ENCODE measurements at places on chromosomes 11 and 22.

GRCh38 chr11:20353829-20354434 lies 9.6 kb upstream of the HTATIP2 start:
- peak; percentile 56 for DNase-seq

GRCh38 chr11:126355926-126356897 lies 726 bp downstream of the ST3GAL4 start:
- peak; percentile 67 for DNase-seq

DNA sequence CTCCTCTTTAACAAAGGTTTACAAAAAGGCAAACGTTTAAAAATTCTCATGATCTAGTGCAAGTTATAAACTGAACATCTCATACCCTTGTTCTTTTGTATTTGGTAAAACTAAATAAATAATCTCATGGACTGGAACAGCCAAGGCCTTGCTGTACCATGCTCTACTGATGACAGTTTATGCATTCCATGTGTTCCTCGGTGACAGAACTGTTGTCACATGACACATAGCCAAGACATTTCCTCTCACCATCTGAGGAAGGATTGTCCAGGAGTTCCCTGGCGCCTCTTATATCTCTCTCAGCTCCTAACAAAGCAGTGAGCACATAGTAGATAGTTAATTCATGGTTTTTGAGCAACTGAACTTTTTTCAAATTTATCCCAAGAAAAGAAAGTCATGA lies 12.6 kb downstream of the CCDC83 start:
- DNase-seq = no peak

GRCh38 chr11:43810929-43811596 lies 69.6 kb upstream of the ALKBH3 start:
- DNase-seq = no peak

GRCh38 chr22:50007057-50007511 lies 5.5 kb downstream of the IL17REL start:
- DNase-seq = no peak

DNA sequence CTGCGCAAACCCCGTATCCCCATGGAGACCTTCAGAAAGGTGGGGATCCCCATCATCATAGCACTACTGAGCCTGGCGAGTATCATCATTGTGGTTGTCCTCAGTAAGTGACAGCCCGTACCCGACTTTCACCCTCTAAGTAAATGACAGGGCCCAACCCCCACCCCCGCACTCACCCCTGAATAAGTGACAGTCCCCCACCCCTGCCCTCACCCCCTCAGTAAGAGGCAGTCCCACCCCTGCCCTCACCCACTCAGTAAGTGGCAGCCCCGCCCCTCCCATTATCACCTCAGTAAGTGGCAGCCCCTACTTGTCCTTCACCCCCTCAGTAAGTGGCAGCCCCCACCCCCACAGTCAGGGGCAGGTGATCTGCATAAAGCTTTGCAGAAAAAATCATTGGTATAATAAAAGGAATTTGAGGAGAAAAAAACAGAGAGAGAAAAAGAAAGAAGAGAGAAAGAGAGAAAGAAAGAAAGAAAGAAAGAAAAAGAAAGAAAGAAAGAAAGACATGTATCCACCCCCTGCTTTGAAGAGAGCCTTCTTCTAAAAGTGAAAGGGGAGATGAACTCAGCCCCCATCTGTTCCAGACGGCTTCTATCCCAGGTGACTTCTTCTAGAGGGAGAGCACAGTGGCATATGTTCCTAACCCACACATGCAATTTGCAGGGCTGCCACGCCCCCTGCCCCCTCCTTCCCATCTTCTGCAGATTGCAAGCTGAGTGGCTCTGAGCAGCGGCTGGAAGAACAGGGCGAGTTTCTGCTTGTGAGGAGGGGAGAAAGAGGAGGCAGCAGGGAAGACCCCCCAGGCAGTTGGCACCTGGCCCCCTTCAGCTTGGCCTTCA lies 12.5 kb upstream of the SMIM35 start:
- DNase-seq = peak; percentile 59

- no peak for DNase-seq
These were observed 154.6 kb downstream of the BRD1 start for GRCh38 chr22:49673048-49673447.

DNA sequence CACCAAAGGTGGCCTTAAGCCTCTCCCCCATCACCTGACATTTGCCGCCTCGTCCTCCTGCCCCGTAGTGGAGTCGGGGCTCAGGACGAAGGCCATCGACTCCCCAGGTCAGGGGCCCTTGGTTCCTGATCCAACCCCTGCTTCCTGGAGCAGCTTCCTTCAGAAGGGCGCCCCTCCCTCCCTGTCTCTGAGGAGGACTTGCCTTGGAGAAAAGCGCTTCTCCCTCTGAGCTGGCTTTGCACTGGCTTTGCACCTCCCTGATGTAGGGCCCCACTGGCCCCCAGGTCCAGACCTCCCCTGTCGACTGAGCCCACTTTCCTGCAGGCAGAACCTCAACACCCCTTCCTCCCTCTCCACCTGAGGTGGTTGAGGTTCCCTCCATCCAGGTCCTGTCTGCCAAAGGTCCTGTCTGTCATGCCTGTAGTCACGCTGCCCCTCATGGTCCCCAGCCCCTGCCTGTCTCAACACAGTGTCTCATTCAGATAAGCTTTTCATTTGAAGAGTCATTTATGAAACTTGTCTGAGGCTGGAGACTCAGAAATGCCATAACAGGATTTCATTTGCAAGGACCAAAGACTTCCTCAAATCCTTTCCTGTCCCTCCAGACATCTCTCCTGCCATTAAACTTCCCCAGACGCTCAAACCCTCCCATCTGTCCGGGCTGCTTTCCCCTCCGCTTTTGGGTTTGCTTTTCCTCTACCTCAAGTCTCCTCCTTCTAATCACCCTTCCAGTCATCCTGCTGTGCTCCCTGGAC lies 78.4 kb downstream of the MYO7A start:
- DNase-seq = no peak

- peak; percentile 69 for DNase-seq
These were observed 25.0 kb upstream of the TMPRSS5 start for GRCh38 chr11:113730887-113731726.

DNA sequence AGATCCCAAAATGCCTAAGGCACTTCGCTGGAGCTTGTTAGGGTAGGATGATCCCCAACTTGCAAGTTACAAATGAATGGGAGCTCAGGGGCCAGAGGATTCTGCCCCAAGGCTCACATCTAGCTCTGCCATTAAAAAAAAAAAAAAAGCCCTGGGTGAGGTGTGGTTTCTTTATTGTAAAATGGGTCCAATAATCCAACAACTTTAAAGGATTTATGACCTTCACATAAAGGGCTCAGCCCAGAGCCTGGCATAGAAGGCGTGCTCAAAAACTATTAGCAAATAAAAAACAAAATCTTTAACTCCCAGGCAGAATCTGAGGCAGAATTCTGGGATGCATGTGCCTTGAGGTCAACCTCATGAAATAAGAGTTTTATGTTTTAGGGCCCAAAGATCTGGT lies 42.5 kb downstream of the WT1 start:
- DNase-seq = no peak

DNA sequence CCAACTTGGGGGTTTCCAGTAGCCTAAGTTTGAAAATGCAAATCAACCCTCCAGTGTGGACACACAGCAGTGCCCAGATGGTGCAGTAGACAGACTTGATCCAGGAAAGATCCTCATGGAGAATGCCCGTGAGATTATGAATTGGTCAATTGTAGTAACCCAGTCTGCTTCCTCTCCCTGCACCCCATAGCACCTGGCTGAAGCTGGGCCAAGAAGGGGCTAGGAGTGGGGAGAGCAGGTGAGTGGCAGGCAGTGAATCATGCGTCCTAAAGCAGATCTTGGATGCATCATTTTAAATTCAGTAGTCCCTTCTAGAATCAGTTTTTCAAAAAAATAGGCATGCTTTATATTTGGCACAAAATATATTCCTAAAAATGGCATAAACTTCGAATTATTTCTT lies 52.2 kb downstream of the CYB5R2 start:
- no peak for DNase-seq

DNA sequence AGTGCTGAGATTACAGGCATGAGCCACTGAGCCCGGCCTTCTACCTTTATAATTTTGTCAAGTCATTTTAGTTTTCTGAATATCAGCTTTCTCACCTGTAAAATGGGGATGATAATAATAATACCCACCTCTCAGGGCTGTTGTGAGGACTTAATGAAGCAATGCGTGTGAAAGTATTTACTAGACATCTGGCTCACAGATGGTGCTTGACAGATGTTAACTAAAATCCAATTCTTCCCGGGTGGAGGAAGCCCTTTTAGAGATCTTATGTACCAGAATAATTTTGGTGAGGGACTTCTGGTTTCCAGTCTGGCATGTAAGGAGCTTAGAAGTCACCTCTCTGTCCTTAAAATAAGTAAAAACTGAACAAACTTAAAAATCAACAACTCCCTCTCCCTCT lies 43.7 kb upstream of the NUP160 start:
- no peak for DNase-seq

- no peak for DNase-seq
These were observed 157.8 kb upstream of the TRPC6 start for GRCh38 chr11:101741479-101742175.

DNA sequence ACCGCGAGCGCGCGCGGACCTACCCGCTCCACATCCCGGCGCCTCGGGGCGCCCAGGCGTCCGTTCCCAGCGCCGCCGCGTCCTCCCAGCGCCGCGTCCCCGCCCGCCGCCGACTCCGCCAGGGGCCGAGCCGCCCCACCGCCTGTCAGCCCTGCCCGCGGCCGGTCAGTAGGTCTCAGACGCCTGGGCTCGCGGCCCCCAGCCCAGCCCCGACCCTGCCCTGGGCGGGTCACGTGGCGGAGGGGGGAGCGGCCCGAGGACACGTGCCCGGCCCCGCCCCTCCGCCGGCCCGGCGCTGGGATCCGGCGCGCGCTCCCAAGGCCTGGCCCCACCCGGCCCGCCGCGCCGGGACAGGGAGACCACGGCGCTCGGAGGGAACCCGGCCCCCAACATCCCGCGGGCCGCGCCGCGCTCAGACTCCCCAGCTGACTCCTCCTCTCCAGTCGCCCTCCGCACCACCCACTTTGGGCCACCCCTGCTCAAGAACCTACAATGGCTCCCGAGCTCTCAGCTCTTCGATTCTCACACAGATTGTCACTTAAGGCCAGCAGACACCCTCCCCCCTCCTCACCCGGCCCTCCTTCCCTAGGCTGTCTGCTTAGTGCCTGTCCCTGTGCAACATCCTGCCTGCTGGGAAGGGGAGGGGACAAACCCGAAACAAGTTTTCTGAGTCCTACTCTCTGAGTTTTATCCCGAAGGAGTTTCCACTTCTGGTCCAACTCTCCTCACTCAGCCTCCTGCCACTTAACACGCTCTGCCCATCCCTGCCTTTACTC lies at the start of gene RAB3IL1:
TSS of gene RAB3IL1 (minus strand) at position 233 of the 776 bp plus-strand sequence. CDS start at position 34, 199 bp downstream.
- DNase-seq = peak; percentile 59

All from retina (tissue), 1 donor.